ENCODE measurements at places on chromosomes 1 and 21.

- no peak for DNase-seq
Observed at GRCh38 chr1:88275259-88275862, 408.7 kb upstream of the PKN2 start.

GRCh38 chr1:245990315-245991022 is 516.6 kb downstream of the SMYD3 start:
- DNase-seq = no peak

DNA sequence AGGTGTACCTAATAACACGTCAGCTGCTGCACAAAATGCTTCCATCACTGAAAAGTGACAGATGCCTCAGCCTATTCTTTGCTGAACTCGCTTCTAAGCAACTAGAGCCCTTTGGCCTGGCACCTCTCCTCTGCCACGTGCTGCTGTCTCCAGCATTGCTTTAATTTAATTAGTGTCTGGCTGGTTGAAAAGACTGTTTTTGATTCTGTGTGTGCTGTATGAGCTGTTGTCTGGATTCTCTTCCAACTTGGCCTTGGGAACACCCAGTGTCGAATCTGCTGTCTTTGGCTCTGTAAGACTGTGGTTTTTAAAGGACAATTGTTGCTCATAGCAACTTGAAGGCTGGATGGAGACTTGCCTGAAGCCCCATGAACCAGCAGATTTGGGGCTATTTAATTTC is 109.5 kb downstream of the PSMG1 start:
- no peak for DNase-seq

DNA sequence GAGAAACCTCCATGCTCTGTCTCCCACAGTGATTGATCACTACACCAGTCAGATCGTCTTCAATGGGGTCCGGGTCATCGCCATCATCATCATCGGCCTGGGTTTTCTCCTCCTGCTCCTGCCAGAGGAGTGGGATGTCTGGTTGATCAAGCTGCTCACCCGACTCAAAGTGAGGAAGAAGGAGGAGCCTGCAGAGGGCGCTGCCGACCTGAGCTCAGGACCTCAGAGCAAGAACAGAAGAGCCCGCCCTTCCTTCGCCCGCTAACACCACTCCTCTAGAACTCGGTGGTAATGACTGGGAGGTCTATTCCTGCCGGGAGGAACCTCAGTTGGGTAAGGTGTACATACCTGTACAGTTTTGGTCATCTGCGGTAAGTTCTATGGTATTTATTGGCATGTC is 50.3 kb upstream of the COA6 start:
- peak; percentile 79 for DNase-seq

- DNase-seq = no peak
Observed at GRCh38 chr1:58380345-58380744, 166.2 kb downstream of the OMA1 start.

GRCh38 chr1:232329103-232329813 is 300.7 kb downstream of the SIPA1L2 start:
- no peak for DNase-seq

DNA sequence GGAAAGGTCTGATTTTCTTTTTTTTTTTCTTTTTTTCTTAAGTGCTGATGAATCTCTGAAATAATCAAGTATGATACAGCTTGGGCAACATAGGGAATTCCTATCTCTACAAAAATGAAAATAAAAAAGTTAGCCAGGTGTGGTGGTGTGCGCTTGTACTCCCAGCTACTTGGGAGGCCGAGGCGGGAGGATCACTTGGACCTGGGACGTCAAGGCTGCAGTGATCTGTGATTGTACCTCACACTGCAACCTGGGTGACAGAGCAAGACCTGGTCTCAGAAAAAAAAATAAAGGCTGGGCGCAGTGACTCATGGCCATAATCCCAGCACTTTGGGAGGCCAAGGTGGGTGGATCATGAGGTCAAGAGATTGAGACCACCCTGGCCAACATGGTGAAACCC is 6.0 kb downstream of the TRAPPC10 start:
- no peak for DNase-seq

DNA sequence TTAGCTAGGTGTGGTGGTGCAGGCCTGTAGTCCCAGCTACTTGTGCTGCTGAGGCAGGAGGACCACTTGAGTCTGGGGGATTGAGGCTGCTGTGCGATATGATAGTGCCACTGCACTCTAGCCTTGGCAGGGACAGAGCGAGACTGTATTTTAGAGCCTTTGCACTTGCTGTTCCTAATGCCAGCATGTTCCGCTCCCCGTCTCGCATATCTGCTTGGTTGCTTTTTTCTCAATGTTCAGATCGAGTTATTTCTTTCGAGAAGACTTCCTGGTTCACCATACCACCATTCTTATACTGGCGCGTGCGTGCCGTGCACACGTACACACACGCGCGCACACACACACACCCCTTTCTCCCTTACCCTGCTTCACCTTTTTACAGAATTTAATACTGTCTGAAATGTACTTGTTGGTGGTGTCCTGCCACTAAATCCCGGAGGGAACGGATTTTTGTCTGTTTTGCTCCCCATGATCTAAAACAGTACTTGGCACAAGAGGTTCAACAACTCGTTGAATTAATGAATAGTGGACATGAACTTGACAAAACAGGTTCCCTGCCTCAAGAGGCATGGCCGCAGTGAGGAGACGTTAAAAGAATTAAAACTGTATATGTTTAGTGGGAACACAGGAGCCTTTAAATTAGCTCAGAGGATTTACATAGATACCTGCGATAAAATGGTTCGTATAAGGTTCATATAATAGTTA is 1.1 kb upstream of the RPRD2 start:
- peak; percentile 41 for DNase-seq
